ENCODE measurements at places on chromosomes 2 and 18. TPM values are rescaled to one million over a fixed set of nuclear protein-coding genes. Genes with fewer than 3 reads are reported as not detected.

- DNase-seq = no peak
Measured at GRCh38 chr2:46769809-46770208, 145.8 kb downstream of the MCFD2 start.

DNA sequence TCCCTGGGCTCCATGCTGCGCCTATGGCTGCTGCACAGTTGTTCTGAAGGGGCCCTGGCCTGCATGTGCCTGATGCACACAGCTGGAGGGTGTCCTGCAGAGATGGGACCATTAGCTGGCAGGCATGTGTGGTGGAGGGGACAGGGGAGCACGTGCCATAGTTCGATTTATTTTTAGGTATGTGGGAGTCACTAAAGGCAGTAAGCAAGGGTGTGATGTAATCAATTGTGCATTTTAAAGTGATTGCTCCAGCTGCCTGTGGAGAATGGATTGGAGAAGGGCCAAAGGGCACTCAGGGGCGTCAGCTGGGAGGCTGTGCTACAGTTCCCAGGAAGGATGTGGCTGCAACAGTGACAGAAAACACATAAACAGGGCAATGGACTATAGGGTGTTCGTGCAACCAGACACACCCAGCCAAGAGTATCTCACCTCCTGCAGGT is 205.1 kb downstream of the ARL4C start:
- DNase-seq = no peak

DSG4 gene
- not detected for total RNA-seq

GRCh38 chr18:76380127-76380729 is 114.8 kb downstream of the ZNF516 start:
- no peak for DNase-seq

ADNP2 gene
- 4.1 TPM for total RNA-seq

DNA sequence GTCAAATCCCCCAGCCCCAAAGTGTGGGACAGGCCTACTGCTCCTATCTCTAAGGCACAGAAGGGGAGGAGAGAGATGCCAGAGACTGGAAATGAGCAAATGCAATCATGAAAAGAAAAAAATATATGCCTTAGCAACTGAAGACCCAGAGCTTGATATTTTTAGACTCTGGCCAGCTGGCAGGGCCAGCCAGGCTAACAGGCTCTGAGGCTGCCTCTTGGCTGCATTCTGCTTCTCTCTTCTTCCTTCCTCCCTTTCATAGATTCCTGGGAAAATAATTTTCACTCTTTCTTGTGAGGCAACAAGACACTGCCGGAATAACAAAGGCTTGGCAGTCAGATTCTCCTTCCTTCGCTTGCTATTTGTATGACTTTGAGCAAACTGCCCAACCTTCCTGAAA is 209.1 kb downstream of the RAD51AP2 start:
- no peak for DNase-seq

Measured in psoas muscle (tissue), 8 donors.